ACHN (cell line): ENCODE measurements at places on chromosomes 2 and 18.

DNA sequence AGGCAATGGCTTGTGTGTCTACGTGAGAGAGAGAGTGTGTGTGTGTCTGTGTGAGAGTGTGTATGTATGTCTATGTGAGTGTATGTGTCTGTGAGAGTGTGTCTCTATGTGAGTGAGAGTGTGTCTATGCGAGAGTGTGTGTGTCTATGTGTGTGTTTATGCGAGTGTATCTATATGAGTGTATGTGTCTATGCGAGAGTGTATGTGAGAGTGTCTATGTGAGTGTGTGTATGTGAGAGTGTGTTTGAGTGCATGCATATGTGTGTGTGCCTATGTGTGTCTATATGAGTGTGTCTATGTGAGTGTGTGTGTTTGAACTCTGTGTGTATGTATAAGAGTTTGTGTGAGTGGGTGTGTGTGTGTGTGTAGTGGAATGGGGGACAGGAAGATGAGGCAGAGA lies 9.8 kb upstream of the GNLY start:
- no peak for DNase-seq

GRCh38 chr2:147945660-147946059 lies 74.9 kb downstream of the ORC4 start:
- DNase-seq, result peak; percentile 10

DNA sequence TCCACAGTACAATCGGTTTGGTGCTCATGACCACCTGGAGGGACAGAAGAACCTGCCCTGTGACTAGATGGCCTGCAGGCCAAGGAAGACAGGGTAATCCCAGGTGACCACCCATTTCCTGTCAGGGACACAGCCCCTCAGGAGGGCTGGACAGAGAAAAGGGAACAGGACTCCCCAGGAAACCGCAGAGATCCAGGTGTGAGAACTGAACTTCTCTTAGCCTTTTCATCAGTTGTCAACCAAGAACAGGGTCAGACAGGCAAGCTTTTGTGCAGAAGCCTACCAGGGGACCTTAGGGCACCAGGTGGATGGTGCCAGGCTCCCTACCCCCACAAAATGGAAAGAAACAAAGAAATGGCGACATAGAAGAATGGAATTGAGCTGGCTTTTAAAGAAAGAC lies 132.3 kb downstream of the HDAC4 start:
- DNase-seq, result no peak

- no peak for DNase-seq
These were observed 342.7 kb upstream of the REG3G start for GRCh38 chr2:78682781-78683180.

DNA sequence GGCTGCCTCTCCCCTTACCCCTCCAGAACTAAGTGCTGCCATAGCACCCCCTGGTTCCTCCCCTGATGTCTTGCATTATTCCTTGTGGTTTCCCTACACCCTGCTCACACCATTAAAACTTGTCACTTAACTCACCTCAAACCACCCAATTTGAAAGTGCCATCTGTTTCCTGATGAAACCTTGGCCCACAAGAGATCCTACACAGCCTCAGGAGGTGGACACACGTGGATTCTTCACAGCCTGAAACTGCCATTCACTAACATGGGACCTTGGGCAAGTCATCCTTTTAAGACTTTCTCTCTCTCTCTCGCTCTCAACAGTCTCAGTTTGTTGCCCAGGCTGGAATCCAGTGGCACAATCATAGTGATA lies 27.5 kb upstream of the FAM124B start:
- DNase-seq, result no peak

DNA sequence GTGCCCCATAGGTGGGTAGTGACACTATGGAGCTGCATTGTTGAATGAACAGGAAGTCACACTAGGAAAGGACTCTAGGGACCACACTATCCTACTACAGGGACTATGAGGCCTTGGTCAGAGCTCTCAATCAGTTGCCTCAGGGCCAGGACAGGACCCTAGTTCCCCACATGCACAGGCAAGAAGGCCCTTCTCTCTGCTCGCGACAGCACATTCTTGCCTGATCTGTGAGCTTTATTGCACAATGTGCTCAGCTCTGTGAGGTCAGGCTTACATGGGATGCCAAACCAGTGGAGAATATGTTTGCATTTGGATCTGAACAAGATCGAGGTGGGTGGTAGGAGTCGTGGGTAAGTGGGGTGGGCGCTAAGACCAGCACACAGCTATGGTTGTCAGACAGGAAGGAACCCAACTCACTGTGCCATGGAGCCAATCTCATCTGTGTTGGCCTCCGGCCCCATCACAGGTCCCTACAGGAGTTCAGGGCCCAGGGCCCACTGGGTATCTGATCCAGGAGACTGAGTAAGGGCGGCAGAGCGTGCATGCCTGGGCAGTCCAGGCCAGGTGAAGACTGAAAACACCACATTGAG lies 8.0 kb downstream of the PCARE start:
- no peak for DNase-seq

- DNase-seq, result no peak
These were observed 431.2 kb downstream of the LPIN1 start for GRCh38 chr2:12177455-12178288.

DNA sequence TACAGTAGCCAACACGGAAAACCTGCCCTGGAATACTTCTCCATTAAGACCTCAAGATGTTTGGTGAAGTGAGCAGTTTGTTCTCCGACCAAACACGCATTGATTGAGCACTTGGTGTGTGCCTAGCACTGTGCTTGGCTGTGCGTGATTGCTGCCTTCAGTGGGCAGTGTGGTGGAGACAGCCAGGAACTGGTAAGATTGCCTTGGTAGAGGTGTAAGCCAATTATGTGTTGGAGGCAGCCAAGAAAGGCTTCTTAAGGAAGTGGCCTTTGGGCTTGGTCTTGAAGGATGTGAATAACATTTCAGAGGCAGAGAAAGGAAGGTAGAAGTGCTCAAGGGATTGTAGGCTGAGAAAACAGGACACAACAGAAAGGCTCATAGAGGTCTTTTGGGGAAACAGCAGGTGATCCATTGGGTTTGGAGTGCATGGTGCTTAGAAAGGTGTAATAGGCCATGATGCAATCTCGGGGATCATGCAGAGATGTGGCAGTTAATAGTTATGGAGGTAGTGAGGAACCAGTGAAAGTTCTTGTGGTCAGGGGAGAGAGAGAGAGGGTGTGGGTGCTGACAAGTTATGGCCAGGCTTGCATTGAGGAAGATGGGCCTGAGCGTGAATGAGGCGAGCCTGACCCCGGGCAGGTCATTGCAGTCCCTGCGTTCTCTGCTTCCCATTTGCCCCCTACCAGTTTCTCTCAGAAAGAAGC lies 6.3 kb downstream of the B3GNT2 start:
- DNase-seq, result no peak

- no peak for DNase-seq
These were observed 103.6 kb upstream of the SERPINE2 start for GRCh38 chr2:224142397-224143312.

GRCh38 chr2:238996331-238997136 lies 148.6 kb downstream of the TWIST2 start:
- DNase-seq, result no peak

DNA sequence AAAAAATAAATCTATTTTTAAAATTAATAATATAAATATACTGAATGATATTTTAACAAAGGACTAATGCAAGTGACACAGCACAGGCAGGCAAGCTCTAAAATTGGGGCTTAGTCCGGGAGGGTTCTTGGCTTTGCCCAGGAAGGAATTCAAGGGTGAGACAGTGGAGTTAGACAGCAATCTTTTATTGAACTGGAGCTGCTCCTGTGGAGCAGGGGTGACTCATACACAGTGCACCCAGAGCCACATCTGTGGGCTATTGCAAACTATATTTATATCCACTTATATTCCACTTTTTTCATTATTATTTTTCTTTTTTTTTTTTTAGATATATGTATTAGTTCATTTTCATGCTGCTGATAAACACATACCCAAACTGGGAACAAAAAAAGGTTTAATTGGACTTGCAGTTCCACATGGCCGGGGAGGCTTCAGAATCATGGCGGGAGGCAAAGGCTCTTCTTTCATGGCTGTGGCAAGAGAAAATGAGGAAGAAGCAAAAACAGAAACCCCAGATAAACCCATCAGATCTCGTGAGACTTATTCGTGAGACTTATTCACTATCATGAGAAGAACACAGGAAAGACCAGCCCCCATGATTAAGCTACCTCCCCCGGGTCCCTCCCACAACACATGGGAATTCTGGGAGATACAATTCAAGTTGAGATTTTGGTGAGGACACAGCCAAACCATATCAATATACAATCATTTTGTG lies 437.1 kb downstream of the BCL11A start:
- DNase-seq, result no peak

GRCh38 chr2:207417301-207417718 lies 112.5 kb upstream of the CREB1 start:
- no peak for DNase-seq

- DNase-seq, result no peak
These were observed 192.8 kb upstream of the PID1 start for GRCh38 chr2:229463841-229464346.

GRCh38 chr2:21096458-21096857 lies 27.3 kb upstream of the TDRD15 start:
- no peak for DNase-seq

DNA sequence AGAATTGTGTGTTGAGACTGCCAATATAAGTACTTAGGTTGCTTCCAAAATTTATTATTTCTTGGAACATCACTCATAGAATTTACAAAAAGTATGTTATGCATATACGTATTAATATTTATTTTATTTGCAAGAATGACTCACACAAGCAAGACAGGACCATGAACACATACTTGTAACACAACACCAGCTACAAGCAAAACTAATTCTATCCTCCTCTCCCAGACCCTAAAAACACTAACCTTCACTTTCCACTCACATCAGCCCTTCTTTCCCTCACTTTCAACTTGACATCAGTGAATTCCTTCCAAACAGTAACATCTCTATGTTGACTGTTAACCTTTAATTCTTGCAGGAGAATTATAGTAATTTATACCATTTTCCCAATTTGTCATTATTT lies 24.3 kb downstream of the OSBPL1A start:
- no peak for DNase-seq

DNA sequence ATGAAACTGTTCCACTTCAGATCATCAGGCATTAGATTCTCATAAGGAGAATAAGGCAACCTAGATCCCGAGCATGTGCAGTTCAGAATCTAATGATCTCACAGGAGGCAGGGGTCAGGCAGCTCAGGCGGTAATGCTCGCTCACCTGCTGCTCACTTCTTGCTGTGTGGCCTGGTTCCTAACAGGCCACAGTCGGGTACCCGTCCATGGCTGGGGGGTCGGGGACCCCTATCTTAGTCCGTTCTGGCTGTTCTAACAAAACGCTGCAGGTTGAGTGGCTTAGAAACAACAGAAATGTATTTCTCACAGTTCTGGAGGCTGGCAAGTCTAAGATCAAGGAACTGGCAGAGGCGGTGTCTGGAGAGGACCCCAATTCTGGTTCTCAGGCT lies 79.2 kb downstream of the ASB1 start:
- DNase-seq, result no peak

DNA sequence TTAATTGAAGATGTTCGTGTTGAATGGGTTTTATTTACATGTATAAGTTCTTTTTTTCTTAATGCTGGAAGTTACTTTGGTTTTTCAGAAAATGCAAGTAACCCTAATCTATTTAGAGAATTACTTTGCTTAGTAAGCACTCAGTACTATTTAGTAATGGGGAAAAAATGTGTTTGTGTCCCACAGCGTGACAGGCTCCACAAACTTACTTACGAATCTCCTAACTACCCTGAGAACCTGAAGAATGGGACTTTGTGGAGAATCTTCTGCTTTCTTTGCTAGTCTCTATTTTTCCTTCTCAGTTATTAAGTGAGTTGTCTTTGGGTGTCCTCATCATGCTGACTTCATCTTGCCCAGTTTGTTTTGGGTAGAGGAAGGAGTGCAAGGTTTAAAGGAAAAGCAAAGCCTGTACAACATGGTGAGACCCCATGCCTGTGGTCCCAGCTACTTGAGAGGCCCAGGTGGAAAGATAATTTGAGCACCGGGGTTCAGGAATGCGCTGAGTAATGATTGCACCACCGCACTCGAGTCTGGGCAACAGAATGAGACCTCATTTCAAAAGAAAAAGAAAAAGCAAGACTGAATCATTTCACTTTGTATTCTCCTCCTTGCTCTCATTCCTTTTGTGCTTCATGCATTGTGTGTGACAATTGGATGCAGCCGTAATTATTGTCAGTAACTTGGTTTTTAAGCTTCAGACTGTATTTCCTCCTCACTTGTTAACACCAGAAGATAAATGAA lies 10.2 kb downstream of the NEDD4L start:
- peak; percentile 30 for DNase-seq

- no peak for DNase-seq
These were observed 94.3 kb downstream of the NFATC1 start for GRCh38 chr18:79489899-79490625.

- DNase-seq, result no peak
These were observed 50.5 kb upstream of the DLX2 start for GRCh38 chr2:172153156-172153555.

DNA sequence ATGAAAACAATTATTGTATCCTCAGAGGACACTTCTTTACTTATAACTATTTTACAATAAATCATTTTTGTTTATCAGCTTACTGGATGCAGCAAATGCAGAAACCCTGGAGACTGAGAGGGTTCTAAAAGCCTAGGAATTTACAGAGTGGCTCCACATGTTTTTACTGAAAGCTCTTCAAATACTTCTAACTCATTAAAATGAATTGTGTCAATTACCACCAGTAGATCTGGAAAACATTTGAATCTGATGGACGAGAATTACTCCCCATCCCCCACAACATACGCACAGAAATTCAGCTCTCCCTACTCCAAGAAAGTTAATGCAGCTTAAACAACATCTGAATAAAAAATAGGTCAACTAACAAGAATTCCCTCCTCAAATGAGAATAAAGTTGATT lies 319.8 kb upstream of the FIGN start:
- no peak for DNase-seq

- peak; percentile 66 for DNase-seq
These were observed 893.2 kb upstream of the CRIM1 start for GRCh38 chr2:35462226-35462998.

GRCh38 chr2:60366135-60366712 lies 187.2 kb downstream of the BCL11A start:
- DNase-seq, result no peak

DNA sequence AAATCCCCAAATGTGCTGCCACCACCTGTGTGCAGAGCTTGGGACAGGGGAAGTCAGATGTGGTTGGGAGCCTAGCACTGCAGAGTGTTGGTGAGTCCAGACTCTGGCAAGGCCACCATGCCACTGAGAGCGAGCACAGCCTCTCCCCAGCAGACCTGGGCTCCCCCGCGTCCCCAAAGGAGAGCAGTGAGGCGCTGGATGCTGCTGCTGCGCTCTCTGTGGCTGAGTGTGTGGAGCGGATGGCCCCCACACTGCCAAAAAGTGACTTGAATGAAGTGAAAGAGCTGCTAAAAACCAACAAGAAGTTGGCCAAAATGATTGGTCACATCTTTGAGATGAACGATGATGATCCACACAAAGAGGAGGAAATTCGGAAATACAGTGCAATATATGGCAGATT lies 10.7 kb downstream of the NAB1 start:
- DNase-seq, result no peak

GRCh38 chr2:86807468-86808275 lies 17.0 kb upstream of the CD8A start:
- DNase-seq, result peak; percentile 39

DNA sequence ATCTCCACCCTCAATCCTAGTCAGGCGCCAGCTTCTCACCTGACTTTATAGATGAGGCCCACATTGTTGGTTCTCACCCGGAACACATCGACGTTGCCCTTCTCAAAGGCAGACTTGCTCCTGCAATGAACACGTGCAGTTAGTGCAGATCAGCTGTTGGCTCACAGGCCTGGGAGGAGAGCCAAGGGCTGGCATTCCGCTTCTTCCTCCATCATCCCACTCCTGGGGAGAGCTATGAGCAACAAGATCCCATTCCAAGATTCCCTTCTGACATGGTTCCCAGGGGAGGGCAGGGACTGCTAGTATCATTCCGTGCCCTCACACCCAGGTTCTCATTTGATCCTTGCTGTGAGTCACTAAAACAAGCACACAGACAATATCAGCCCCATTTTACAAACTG lies 15.1 kb downstream of the LOXHD1 start:
- DNase-seq, result no peak
